HEK293T (cell line): ENCODE measurements at places on chromosomes 5 and 9.

- no peak for DNase-seq
These were observed 1.2 kb downstream of the TEK start for GRCh38 chr9:27110181-27110580.

- DNase-seq = no peak
These were observed 115.1 kb downstream of the PCSK1 start for GRCh38 chr5:96317945-96318344.

GRCh38 chr9:27432308-27432707 is 91.8 kb upstream of the IFNK start:
- no peak for DNase-seq

GRCh38 chr5:145838276-145838675 is 3.1 kb upstream of the PRELID2 start:
- DNase-seq = no peak

DNA sequence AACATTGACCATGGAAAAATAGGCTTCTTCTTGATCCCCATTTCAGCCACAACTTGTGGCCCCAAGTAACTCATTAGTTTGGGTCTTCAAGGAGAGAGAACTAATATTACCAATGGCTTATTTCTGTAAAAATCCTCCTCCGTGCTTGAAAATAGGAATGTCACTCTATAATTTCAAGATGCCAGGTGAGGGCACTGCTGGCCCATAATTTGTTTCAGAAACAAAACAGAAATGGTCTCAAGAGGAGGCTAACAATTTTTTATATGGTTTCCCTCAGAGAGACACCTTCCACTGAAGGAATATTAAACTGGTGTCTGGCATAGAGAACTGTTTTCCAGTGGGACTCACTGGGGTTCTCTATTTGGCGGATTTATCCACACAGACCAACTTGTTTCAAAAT is 437.0 kb upstream of the TRPC7 start:
- no peak for DNase-seq

- DNase-seq = no peak
These were observed 51.4 kb upstream of the NRARP start for GRCh38 chr9:137353223-137354152.
